ENCODE measurements at places on chromosomes 16 and 17. TPM values are rescaled to one million over a fixed set of nuclear protein-coding genes. Genes with fewer than 3 reads are reported as not detected.

DNA sequence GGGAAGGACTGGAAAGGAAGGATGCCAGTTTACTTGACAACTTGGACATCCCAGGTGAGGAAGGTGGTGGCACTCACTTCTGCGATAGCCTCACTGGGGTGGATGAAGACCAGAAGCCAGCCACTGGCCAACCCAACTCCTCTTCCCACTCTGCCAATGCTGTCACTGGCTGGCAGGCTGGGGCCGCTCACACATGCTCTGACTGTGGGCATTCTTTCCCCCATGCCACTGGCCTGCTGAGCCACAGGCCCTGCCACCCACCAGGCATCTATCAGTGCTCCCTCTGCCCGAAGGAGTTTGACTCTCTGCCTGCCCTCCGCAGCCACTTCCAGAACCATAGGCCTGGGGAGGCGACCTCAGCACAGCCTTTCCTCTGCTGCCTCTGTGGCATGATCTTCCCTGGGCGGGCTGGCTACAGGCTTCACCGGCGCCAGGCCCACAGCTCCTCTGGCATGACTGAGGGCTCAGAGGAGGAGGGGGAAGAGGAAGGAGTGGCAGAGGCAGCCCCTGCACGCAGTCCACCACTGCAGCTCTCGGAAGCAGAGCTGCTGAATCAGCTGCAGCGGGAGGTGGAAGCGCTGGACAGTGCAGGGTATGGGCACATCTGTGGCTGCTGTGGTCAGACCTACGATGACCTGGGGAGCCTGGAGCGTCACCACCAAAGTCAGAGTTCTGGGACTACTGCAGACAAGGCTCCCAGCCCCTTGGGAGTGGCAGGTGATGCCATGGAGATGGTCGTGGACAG lies 4.5 kb downstream of the ZNF646 start:
- H3K4me3 ChIP-seq: no peak overlapping the region
- H3K27ac ChIP-seq: no peak overlapping the region
- H3K4me1 ChIP-seq: peaks cover 5% of the 10 kb centered on the region
- peaks cover 2% of the 10 kb centered on the region for H3K36me3 ChIP-seq

- no peaks in the 10 kb centered on the region for H3K27me3 ChIP-seq
- no peaks in the 10 kb centered on the region for H3K36me3 ChIP-seq
- no peak overlapping the region for H3K4me3 ChIP-seq
- H3K27ac ChIP-seq: no peak overlapping the region
- DNase-seq: no peak
- no peaks in the 10 kb centered on the region for H3K4me1 ChIP-seq
These were observed 471.1 kb downstream of the WWOX start for GRCh38 chr16:78570399-78571141.

DNA sequence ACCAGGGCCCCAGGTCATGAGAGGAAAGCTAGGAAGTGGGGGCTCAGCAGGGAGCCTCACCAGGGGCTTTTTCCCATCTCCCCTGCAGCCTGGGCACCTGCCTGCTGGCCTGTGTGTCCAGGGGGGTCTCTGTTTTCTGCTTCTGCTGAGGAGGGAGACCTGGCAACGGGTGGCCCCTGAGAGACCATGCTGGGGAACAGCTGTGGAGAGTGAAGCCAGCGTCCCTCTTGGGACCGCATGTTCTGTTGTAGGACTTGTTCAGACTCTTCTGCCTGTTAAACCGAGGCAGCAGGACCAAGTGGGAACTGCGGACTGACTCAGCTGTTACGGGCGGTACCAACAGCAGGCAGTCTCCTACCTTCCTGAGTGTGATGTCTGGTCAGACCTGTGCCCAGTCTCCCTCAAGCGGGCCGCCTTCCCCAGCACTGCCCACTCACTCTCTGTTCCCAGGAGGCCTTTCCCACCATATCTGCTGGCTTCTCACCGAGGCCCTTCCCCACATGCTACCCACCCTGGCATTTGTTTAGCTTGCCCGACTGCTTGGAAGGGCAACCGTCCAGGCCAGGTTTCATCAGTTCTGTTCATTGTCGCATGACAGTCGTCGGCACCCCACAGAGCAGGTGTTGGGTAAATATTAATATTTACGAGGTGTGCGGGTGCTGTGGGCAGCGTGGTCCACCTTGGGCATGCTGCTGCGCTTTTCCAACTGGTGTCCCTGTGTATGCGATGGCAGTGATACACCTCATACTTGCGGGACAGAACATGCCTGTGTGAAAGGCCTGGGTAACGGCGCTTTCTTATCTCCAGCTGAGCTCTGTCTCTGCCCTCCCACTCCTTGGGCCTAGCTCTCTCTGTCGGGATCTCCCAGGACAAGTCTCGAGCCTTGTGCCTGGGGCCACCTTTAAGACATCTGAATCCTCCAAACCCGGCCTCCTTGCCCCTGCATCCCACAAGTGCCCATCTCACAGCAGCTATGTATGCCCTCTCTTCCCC lies 69.4 kb downstream of the MPRIP start:
- 0 out of 2 replicates have a peak, but pooled peaks cover 4% of the 10 kb centered on the region for H3K36me3 ChIP-seq
- no peak for DNase-seq
- no peak overlapping the region for H3K4me3 ChIP-seq
- no peak overlapping the region for H3K27ac ChIP-seq

GRCh38 chr17:81808778-81809555 lies 5.0 kb downstream of the GCGR start:
- no peaks in the 10 kb centered on the region for H3K36me3 ChIP-seq
- peaks cover 54% of the 10 kb centered on the region for H3K27me3 ChIP-seq

MEIOB gene
- 0.14 TPM for polyA plus RNA-seq

All from GM23248 (cell line).